ENCODE measurements at places on chromosomes 1 and 21. TPM values are rescaled to one million over a fixed set of nuclear protein-coding genes. Genes with fewer than 3 reads are reported as not detected.

The DSTYK gene
- 21.9 TPM for total RNA-seq

The SPRR2E gene
- not detected for total RNA-seq

The SYTL1 gene
- total RNA-seq: 0.07 TPM

The ERICH3 gene
- total RNA-seq: not detected

The TRIM33 gene
- total RNA-seq: 28.6 TPM

The CDCA8 gene
- total RNA-seq: 3.7 TPM

The CRYBG2 gene
- total RNA-seq: not detected

The PRELP gene
- 10.8 TPM for total RNA-seq

The PLPP3 gene
- total RNA-seq: 49.2 TPM

The INTS7 gene
- total RNA-seq: 15.3 TPM

The RCOR3 gene
- 20.6 TPM for total RNA-seq

The COL8A2 gene
- 13.8 TPM for total RNA-seq

The FCGR3A gene
- not detected for total RNA-seq

The SELL gene
- 0.39 TPM for total RNA-seq

The LCE3D gene
- not detected for total RNA-seq

The CAPN9 gene
- total RNA-seq: not detected

The ANGEL2 gene
- total RNA-seq: 41.1 TPM

The RNF186 gene
- total RNA-seq: not detected

The PRR9 gene
- total RNA-seq: 0.23 TPM

The LIN28A gene
- not detected for total RNA-seq

The PLEKHM2 gene
- total RNA-seq: 122 TPM

The SYPL2 gene
- total RNA-seq: 0.91 TPM

The TSSK3 gene
- 0.13 TPM for total RNA-seq

The KCNK2 gene
- 16.3 TPM for total RNA-seq

The KPRP gene
- total RNA-seq: not detected

The RNU1-2 gene
- total RNA-seq: under 0.01 TPM

The NBPF6 gene
- total RNA-seq: 0.10 TPM

The AMY2A gene
- total RNA-seq: not detected

The CA6 gene
- not detected for total RNA-seq

The G0S2 gene
- 7.8 TPM for total RNA-seq

The BEND5 gene
- total RNA-seq: 0.59 TPM

The AVPR1B gene
- total RNA-seq: not detected

The MYOM3 gene
- total RNA-seq: 0.13 TPM

The LORICRIN gene
- not detected for total RNA-seq

The SLC30A2 gene
- total RNA-seq: not detected

The KRTAP12-4 gene
- total RNA-seq: not detected

The ZNF678 gene
- 4.3 TPM for total RNA-seq

The FLG2 gene
- not detected for total RNA-seq

The IL19 gene
- total RNA-seq: not detected
